ENCODE measurements at places on chromosomes 5 and 9. TPM values are rescaled to one million over a fixed set of nuclear protein-coding genes. Genes with fewer than 3 reads are reported as not detected.

Gene PPIC
- 34.3 TPM for total RNA-seq

Gene IFNA21
- total RNA-seq, result not detected

Gene GRM6
- not detected for total RNA-seq

Gene CLIC3
- 1.6 TPM for total RNA-seq

Gene TYRP1
- total RNA-seq, result not detected

Gene PLK2
- total RNA-seq, result 23.7 TPM

Gene TLE1
- 115 TPM for total RNA-seq

Gene SAPCD2
- total RNA-seq, result 0.42 TPM

Gene PPP3R2
- not detected for total RNA-seq

Gene PFN3
- not detected for total RNA-seq

Gene TAF9
- 62.1 TPM for total RNA-seq

Gene FCN2
- 1.2 TPM for total RNA-seq

Gene FAM78A
- 6.3 TPM for total RNA-seq
